ENCODE measurements at places on chromosomes 12 and 14.
A peak's percentile ranks its signal among the peaks of the same experiment; 100 is the strongest.

- no peak for DNase-seq
Measured at GRCh38 chr12:90515199-90516175, 439.5 kb downstream of the CCER1 start.

DNA sequence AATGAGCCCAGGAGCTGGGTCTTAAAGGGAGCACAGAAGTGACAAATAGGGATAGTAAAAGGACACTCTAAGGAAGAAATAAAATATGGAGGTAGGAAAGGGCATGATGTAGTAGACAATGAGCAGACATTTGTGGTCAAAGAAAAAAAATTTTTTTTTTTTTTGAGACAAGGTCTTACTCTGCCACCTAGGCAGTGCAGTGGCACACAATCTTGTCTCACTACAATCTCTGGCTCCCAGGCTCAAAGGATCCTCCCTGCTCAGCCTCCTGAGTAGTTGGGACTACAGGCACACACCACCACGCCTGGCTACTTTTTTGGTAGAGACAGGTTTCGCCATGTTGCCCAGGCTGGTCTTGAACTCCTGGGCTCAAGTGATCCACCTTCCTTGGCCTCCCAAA lies 8.5 kb downstream of the FKBP3 start:
- no peak for DNase-seq

DNA sequence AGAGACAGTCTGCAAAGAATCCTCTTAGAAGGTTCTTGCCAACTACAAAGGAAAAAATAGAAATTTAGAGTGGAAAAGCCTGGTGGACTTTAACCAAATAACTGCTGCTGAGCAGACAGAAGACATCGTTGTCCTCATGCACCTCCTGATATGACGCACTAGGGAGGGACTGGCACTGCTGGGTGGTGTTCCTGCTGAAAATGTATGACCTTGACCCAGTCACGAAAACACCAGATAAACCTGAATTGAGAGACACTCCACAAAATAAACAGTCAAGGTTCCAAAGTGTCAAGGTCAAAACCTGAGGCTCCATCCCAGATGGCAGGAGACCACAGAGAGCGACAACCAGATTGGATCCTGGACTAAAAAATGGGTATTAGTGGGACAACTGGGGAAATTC lies 61.9 kb downstream of the CHGA start:
- no peak for DNase-seq

- DNase-seq: peak; percentile 66
Measured at GRCh38 chr12:109264095-109264942, 44.8 kb downstream of the FOXN4 start.

GRCh38 chr14:68042586-68043210 lies 223.1 kb downstream of the RAD51B start:
- no peak for DNase-seq

- no peak for DNase-seq
Measured at GRCh38 chr12:132513070-132513398, 23.1 kb downstream of the FBRSL1 start.

DNA sequence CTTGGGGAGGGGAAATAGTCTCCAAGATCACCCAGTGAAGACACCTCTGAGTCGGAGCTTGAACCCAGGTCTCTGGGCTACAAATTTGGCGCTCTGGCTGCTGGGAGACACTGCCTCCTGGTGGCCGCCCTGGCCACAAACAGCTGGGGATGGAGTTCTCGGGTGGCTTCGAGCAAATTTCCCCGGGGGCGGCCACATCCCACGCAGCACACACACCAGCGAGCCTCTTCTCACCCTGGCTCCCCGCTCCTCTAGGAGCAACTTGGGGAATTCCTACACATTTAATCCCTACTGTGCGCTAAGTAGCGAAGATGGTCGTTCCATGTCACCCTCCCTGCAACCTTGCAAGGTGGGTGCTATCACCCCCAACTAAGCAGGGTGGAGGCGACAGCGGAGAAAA lies 66.2 kb upstream of the BEGAIN start:
- no peak for DNase-seq

DNA sequence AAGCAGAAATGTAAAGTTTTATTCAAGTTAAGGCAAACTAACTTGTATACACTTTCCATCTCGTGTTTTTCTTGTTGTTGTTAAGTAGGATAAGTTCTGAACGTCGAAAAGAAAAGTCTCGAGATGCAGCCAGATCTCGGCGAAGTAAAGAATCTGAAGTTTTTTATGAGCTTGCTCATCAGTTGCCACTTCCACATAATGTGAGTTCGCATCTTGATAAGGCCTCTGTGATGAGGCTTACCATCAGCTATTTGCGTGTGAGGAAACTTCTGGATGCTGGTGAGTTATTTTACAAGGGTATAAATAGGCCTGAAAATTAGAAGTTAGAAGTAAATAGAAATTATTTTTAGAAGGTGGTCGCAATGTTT lies 25.0 kb downstream of the HIF1A start:
- no peak for DNase-seq

DNA sequence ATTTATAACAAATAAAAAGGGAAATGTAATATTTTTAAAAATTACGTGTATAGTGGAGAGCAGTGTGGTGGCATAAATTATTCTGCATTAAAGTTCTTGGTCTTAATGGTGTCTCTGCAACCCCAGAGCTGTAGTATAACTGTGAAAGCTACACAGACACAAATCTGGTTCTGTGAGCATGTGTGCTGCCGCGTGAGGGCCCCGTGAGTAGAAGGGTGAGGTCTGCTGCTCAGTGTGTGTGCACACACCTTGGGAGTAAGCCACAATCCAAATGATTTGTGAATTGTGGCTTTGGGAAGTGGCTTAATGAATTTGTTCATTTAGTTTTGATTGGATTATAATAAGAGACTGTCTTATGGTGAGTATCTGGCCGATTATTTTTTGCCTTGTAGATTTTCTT lies 16.8 kb downstream of the PELI2 start:
- no peak for DNase-seq

DNA sequence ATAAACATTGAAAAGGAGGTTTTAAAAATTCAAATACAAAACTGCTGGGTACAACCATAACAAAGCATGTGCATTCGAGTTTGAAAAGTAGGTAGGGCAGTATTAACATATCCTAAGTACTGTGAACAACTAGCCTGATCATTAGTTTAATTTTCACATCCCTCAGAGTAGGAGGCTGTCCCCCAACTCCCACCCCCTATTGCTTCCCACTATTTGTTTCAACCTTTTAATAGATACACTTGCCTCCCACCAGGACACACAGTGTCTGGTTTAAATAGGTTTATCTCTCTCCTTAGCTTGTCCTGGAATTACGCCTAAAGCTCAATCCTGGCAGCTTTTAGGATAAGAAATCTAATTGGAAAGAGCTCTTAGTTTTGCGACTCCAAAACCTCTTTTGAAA lies 2.1 kb downstream of the TAOK3 start:
- no peak for DNase-seq

- no peak for DNase-seq
Measured at GRCh38 chr14:73025544-73025943, 1.4 kb downstream of the ZFYVE1 start.

- no peak for DNase-seq
Measured at GRCh38 chr12:96108321-96108720, 72.9 kb upstream of the LTA4H start.

Data from dorsolateral prefrontal cortex (tissue), 122 donors.